ENCODE measurements at places on chromosomes 12 and 14.

DNA sequence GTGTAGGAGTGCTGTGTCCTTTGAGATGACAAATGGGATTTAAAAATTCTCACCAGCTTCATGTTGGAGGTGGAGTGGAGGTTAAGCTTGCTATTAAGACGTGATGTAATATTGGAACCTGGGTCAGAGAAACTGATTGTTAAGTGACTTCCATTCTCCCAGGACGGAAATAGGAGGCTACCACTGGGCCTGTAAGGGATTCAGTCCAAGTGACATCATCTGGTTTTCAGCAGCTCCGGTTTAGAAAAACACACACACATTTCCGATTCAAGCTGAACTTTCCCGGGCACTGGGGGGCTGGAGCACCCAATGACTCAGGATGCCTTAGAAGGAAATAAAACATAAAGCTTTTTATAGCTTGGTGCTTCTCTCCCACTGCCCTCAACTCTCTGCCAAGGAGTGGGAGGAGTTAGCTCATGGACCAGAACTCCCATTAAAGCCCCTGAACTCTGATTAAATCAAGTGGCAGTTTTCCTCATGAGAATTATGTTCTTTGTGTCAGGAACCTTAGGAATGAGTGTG is 12.4 kb downstream of the CALM1 start:
- no peak for DNase-seq

- no peak for DNase-seq
Measured at GRCh38 chr12:40198601-40199000, 26.2 kb upstream of the LRRK2 start.

GRCh38 chr12:22286569-22286968 is 47.9 kb downstream of the ST8SIA1 start:
- no peak for DNase-seq

GRCh38 chr12:62292761-62293344 is 32.6 kb downstream of the USP15 start:
- no peak for DNase-seq

GRCh38 chr12:53056901-53057300 is 7.0 kb downstream of the TNS2 start:
- DNase-seq: no peak

DNA sequence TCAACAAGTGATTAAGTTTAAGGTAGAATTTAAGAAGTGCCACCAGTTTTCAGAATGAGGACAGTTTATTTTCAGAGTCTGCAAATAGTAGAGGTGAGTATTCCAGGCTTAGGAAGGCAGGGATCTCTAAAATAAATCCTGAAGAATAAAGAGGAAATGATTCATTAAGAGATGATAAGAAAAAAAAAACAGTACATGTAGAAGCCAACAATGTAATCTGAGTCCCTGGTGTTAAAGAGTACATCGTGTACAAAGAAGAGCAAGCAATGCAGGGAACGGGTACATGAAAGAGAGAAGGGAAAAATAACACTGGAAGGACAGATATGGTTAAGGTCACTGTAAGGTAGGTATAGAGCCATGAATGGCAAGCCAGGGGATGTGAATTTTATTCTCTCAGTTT is 95.2 kb upstream of the FOXG1 start:
- no peak for DNase-seq

GRCh38 chr12:38689704-38690103 is 215.7 kb downstream of the CPNE8 start:
- DNase-seq: no peak

GRCh38 chr12:79886917-79887519 is 47.9 kb downstream of the PPP1R12A start:
- peak; percentile 45 for DNase-seq

DNA sequence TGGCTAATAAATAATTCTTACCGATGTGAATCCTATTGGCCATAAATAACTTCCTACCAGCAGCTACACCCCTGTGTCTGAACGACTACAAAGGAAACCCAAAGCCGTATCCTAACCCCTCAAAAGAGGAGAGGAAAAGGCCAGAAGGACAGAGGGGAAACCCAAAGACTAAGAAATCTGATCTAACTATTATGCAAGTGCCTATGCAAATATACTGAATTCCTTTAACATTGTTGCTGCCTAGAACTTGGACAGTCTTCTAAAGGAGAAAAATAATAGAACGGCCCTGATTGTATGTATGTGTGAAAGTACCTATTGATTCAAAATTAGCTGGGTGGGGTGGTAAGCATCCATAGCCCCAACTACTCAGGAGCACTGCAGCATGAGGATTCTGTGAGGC is 997 bp downstream of the PLEKHG7 start:
- no peak for DNase-seq

- no peak for DNase-seq
Measured at GRCh38 chr12:87008785-87009384, 752.7 kb upstream of the MGAT4C start.

DNA sequence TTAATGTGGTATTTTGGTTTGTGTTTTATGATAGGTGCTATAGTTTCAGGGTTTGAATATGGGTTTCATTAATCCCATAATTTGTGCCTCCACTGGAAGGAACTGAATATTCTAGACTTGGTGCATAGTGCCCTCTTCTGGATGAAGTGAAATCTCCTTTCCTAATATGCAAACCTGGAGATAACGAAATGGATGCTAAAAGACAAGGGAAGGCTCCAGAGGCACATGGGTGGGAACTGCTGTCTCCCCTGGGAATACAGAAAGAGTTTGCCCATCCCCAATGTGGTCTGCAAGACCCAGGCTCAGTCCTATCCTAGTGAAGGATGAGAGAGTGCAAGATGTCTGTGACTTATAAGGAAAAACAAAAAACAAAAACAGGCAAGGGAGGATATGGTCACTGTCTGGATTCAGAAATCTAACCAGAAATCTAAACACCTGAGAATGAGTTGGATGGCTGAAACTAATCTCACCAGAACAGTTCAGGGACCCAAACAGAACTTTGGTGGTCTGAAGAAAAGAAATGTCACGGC is 142.3 kb upstream of the TMPO start:
- no peak for DNase-seq

DNA sequence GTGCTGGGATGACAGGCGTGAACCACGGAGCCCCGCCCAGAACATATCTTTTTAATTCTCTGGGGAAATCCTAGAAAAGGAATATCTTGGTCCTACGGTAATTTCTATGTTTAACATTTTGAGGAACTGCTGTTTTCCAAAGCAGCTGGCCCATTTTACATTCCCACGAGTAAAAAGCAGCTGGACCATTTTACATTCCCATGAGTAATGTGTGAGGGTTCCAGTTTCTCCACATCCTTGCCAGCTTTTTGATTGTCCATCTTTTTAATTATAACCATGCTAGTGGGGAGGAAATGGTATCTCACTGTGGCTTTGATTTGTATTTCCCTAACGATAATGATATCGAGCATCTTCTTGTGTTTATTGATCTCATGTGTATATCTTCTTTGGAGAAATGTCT is 4.4 kb upstream of the P2RX4 start:
- no peak for DNase-seq

DNA sequence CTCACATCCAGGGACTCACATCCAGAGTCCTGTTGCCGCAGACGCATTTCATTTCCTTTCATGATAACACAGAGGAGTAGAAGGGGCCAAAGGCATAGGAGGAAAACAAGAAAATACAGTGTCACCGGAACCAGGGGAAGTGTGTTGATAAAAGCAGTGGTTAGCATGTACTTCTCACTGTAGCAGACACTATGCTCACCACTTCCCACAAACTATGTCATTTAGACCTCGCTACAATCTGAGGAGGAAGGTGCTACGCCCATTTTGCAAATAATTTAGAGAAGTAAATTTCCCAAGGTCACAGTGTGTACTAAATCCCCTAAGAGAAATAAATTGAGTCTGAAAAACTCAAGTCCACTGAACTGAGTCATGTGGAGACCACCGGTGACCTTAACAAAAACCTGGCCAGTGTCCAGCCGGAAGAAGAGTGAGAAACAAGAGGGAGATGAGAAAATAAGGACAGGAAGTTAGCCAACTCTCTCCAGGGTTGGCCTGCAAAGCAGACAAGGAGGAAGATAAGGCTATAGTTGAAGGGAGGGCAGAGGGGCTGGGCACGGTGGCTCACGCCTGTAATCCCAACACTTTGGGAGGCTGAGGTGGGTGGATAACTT is 25.8 kb upstream of the TMCC3 start:
- no peak for DNase-seq

DNA sequence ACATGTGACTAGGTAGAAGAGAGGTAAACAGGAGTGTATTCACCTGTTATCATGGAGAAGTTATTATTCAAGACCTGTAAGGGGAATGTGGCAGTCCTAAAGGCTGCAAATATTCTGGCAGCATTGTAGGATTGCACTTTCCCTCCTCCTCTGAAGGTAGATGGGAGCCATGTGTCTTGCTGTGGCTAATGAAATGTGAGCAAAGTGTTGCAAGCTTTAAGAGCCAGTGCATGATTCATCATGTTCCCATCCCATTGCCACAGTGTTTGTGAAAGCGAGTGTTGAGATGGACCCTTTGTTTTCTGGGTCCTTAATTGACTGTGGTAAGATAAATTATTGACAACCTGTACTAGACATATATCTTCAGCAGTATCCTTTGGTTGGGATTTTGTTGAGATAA is 128.7 kb downstream of the RGS6 start:
- DNase-seq: no peak

- no peak for DNase-seq
Measured at GRCh38 chr12:88291498-88292131, 149.5 kb downstream of the TMTC3 start.

DNA sequence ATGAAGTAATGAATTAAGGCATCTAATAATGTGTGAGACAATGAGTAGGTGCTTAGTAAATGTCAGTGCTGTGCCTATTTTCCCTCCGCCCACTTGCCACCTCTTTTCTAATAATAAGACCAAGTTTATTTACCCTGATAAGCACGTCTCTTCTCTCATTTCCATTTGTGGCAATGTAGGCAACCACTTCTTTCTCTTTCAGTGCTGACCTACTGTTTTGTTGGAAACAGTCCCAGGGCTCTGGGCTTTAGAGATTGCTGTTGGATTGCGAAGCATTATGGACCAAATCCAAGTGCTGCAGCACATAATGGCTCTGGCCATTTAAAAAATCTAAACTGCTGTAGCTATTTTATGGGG is 141.3 kb upstream of the PLEKHG7 start:
- no peak for DNase-seq

GRCh38 chr12:111846016-111846415 is 4.0 kb downstream of the MAPKAPK5 start:
- no peak for DNase-seq

GRCh38 chr12:120902846-120903411 is 1.2 kb downstream of the SPPL3 start:
- no peak for DNase-seq

DNA sequence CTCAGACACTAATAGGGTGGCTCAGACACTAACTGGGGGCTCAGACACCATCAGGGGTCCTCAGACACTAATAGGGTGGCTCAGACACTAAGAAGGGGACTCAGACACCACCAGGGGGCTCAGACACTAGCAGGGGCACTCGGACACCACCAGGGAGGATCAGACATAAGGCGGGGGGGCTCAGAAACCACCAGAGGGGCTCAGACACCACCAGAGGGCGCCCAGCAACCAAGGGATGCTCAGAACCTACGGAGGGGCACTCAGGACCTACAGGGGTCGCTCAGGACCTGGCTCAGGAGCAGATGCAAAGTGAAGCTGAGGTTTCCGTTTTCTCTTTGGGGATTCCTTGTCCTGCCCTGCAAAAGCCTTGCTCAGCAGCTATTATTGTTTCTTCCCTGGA is 448.5 kb downstream of the TMEM121 start:
- DNase-seq: no peak

DNA sequence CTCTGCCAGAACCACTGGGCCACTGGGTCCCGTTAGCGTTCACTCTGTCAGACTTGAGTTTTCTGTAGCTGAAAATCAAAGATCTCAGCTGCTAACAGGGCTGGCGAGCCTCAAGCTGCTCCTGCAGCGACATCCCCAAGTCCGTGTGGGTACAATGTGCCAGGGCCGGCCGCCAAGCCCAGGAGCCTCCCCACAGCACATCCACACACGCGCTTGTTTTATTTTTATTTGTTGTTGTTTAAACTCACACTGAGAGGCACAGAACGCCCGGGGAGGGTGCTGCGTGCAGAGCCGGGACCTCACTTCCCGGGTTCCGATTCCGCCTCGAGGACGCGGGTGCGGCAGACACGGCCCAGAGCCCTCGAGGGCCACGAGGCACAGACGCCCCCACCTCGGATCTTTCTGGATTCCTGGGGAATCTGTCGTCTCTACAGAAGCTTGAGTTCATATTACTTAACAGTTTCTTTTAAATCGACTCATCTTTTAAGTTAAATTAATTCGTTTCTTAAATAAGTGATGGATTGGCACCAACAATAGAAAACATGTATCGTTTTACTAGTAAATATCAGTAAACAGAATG is 9.3 kb downstream of the GALNT9 start:
- no peak for DNase-seq

DNA sequence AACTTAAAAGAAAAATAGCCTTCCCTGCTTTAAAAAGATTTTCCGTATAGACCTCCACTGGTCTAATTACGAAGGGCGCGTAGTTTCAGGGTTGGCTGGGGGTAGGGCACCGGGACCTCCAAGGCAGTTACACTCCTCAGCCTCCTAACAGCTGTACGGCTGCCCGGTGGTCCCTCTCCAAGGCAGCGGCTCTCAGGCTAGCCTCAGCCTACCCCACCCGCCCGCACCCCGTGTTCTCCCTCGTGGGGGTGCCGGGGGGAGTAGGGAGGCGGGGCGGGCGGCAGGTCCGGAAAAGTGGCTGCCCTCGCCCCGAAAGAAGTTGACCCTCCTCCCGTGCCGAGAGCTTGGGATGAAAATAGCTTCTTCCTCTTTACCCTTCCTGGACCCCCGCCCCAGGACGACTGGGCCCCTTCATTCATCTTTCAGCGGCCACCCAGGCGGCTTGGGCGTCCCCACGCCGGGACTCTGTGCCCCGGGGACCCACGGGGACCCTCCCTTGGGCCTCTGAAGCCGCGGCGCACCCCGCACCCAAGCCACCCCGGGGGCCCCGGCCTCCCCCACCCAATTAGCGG is 991 bp upstream of the RCOR1 start:
- DNase-seq: no peak

DNA sequence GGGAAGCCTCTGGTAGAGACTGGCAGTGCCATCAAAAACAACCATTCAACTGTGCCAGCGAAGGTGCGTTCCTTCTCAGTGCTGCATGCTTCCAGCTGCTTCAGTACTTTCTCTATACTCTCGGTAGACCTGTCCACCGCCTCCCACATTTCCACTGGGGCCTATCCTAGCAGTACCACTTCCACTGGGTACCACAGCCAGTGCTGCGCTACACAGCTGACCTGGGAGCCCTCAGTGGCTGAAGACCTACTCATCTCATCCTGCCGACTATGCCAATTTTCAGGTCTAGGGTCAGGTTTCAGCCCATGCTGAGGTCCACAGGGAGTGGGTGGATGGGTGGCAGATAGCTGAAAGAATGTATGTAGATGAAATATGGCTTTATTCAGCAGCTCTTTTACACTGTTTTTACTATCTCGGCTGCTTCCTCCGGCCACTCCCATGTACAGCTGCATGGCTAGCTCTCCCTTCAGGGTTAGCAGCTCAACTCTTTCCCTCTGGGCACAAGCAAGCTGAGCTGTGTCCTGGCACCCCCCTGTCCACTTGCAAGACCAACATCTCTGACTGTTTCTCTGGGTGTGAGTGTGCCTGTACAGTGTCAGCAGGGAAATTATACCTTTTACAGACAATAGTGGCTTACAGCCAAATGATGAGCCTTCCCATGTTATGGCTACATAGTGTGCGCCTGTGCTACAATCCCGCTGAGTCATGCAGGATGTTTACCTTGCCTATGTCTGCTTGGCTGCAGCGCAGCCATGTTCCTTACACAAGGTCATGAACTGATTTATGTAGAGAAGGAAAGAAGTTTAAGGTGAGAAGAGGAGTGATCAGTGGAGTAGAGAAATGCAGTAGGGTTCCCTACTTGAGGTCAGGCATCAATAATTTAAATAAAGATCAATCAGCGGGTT is 125.7 kb upstream of the DDHD1 start:
- DNase-seq: no peak

GRCh38 chr12:105640761-105641160 is 310.3 kb downstream of the C12orf75 start:
- no peak for DNase-seq

Measured in Panc1 (cell line).